EL (cell line): ENCODE measurements at places on chromosomes 3 and 15.
A peak's percentile ranks its signal among the peaks of the same experiment; 100 is the strongest.

- DNase-seq = no peak
These were observed 6.3 kb downstream of the ABCC5 start for GRCh38 chr3:184011230-184011876.

DNA sequence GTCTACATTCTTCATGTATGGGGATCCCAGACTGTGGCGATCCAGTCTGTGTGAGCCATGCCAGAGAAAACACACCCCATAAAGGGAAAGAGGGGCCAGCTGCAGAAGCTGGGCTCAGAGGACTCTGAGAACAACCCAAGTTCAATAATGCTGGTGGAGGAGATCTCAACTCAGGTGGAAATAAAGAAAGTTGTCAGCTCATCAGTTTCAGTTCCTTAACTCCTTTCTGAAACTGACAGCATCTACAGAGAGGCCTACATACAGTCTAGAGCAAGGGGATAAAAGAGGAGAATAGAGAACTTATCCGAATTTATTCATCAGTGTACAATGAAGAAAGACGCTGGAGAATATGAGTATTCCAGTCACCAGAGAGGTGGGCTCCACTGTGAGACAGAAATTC, 77.0 kb downstream of the NTRK3 start:
- no peak for DNase-seq

DNA sequence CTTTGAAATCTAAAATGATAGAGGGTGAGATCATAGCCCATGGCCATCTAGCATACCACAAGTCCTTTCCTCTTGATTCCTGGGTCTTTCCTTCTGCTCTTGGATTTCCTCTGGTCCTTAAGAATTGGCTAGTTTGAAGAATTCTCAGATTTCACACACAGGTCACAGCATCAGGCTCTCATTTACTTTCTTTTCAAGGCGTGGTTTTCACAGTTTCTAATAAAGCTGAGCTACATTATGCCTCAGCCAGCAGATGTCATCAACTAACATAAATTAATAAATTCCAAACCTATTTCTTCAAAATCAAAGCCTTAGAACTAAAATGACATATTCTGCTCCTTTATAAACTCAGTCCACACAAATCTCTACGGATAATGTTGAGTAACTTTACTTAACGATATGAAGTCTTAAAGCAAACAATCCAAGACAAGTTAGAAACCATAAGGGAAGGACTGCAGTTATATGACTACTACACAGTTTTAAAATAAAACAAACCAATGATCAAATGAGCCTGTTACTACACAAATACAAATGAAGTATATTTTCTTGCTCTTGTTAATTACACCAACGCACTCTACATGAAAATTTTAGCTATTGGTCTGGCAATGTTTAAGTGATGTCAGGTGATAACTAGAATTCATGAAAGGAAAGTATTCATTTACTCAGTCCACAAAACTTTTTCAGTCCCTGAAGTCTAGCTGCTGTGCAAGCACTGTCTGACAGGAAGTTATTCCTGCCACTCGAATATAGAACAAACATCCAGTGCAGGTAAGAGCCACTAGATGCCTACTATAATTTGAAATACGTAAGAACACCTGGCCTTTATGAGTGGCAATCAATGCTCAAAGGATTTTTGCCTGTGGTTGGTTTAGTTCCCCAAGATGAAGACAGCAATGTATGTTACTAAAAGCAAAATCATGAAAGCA, 9.2 kb downstream of the CCDC14 start:
- DNase-seq = no peak

GRCh38 chr3:154244644-154245043, 79.6 kb downstream of the DHX36 start:
- peak; percentile 49 for DNase-seq

DNA sequence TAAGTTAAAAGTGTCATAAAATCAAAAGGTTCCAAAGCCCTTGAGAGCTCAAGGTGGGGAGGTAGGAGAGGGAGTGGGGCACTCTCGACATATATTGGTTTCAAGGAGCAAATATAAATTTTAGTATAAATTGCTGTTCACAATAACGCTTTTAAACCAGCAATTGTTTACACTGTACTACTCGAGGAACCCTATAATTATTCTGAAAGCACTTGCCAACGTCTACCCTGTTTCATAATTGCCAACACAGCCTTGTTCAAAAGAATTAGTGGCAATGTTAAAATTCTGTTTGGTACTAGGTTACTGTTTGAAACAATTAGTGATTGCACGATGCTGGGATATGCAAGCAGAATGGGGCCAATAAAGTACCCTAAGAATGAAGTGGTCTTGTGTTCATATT, 76.3 kb upstream of the ICE2 start:
- DNase-seq = no peak

DNA sequence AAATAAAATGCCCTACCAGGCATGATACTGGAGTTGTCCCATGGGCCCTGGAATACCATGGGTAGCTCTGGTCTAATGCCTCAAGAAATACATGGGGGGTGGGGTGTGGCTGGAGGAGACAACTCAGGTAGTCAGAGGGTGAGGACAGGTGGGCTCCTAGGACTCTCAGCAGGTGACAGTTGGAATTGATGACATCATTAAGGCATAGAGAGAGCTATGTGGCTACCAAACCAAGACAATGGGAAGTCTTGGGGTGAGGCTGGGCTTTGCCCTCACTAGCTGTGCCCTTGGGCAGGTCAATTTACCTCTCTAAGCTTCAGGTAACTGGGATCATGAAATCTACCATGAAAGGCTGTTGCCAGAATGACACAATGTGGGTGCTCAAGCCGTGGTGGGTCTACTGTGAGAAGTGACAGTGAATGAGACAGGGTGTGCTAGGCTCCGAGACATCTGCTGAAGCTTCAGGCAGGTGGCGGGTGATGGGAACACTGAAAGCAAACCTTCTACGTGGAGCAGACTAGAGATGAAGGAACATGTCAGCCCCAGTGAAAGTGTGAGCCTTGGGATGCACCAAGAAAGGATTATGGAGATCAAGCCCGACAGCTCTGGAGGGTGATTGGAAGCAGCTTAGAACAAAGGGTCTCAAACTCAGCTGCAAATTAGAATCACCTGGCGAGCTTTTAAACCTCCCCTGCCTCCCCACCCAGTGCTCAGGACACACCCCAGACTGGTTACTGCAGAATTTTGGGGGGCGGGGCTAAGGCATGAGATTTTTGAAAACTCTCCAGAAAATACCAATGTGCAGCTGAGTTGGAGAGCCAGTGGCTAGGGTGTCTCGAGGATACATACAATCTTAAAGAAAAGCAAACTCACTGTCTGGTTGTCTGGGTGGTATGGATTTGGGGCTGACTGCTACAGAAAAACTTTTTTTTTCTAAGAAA, 21.5 kb downstream of the SLC6A20 start:
- DNase-seq = no peak

- no peak for DNase-seq
These were observed 190.8 kb downstream of the FHIT start for GRCh38 chr3:61060411-61060861.

- DNase-seq = no peak
These were observed 58.1 kb upstream of the P3H2 start for GRCh38 chr3:190178779-190179178.

- no peak for DNase-seq
These were observed 57.7 kb downstream of the DUT start for GRCh38 chr15:48388910-48389309.

DNA sequence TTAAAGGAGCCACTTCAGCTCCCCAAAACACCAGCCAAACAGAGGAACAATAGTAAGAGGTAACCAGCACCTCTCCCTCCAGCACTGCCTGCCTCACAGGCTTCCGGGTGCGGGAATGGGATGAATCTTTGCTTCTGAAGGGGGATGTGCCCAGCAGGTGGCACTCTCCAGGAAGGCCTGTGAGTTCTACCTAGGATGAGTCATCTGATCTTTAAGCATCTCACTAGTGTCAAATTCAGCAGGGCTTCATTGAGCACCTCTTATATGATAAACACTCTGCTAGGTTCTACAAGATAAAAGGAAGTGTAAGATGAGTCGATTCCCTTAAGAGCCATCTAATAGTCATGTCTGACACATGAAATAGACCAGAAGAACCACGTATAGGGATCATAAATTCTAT, 237.4 kb upstream of the UMPS start:
- DNase-seq = peak; percentile 44

GRCh38 chr3:114838025-114838424, 309.1 kb downstream of the ZBTB20 start:
- DNase-seq = no peak

- no peak for DNase-seq
These were observed 67.9 kb downstream of the IQSEC1 start for GRCh38 chr3:13005301-13005700.

GRCh38 chr15:36407647-36408046, 171.8 kb upstream of the CDIN1 start:
- peak; percentile 80 for DNase-seq

DNA sequence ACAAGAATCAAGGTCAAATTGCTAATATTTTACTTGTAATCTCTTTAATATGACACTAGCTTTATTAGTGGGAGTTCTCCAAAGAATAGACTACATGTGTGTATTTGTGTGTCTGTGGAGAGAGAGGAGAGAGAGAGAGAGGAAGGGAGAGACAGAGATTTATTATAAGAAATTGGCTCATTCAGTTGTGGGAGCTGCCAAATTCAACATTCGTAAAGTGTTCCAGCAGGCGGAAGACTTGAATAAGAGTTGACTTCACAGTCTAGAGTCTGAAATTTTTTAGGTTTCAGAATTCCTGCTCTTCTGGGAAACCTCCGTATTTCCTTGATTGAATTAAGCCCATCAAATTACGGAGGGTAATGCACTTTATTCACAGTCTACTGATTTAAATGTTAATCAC, 4.7 kb upstream of the CLDN1 start:
- DNase-seq = peak; percentile 9

GRCh38 chr3:27353221-27353620, 16.0 kb downstream of the NEK10 start:
- no peak for DNase-seq

GRCh38 chr15:67746022-67746421, 79.3 kb upstream of the SKOR1 start:
- DNase-seq = peak; percentile 2

GRCh38 chr15:88230823-88231222, 25.7 kb downstream of the NTRK3 start:
- no peak for DNase-seq

DNA sequence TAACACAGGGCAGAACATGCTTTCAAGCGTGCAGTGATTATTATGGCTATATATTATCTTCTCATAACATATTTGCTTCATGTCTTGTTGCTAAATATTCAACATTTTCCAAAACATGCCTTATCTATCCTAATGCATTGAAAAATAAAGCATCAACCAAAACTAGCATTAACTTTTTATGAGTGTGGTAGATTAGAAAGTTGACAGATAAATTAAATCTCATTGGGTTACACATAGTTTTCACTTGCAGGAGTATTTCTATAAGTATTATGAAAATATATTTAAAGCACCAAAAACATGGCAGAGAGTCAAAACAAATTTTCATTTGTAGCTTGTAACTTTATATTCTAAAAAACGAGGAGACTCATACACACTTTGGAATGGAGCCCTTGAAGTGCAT, 141.5 kb downstream of the CADM2 start:
- no peak for DNase-seq

DNA sequence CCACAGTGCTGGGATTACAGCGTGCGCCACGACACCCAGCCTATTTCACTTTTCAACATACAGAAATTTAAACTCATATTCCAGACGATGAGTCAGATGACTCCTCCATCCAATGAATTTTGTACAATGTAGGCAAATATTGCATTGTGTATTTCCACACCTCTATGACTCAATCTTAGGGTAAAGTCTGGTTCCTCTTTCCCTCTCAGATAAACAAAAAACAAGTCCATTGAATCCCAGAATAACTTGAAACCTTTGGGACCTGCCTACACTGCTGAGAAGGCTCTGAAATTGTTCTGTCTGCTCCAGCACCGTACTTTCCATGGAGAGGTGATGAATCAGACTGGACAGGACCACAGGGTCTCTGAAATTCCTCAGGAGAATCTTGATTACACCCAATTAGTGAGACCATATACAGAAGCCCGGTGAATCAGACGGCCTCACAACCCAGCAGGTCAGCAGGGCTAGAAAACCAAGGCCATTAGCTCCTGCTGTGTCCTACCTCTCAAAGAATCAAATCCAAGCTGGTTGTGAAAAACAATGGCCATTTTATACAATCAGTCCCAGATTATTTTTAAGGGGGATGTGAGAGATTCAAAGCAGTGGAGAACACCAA, 112.6 kb downstream of the ERC2 start:
- DNase-seq = no peak

DNA sequence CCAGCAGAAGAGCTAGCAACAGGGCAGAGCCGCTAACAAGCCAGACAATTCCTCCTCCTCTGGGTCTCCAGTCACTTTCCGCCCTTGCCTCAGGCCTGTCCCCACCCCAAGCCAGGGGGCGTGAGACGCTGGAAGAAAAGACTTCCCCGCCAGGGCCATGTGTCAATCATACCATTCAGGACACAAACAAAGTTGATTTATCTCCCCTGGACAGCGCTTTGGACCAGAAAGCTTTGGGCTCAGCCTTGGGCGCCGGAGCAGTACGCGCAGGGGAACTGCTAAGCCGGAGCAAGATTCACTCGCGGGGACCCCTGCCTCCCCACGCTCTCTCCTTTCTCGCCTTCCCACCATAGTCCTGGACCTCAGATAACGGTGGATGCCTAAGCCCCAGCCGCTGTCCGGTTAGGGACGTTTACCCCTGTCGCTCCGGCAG, 479 bp downstream of the LRRC2 start:
- DNase-seq = no peak
